ENCODE measurements at places on chromosomes 7 and 10.

DNA sequence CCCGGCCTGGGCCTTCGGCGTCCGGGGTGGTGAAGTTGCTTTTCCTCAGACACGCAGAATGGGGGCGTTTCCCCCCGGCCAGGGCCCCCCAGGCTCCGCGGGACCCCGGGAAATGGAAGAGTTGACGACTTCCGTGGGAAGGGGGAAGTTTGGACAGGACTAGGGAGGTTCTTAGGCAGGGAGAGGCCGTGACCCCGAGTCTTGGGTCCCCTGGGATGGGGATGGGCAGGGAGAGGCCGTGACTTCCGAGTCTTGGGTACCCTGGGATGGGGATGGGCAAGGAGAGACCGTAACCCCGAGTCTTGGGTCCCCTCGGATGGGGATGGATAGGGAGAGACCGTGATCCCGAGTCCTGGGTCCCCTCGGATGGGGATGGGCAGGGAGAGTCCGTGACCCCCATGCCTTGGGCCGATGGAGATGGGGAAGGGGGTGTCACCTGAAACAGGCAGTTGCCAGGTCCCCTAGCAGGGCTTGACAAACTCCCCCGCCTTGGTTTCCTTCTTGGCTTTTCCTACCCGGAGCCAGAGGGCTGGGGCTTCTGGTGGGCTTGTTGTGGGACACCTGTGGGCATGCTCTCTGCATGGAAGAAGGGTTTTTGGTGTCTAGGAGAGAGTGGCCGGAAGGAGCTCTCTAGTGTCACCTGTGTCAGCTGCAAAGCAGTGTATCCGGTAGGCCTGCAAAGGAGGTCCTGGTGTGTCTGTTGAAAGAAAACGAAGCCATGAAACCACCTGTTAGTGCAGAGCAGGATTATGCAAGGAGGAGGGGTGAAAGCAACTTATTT lies 1.1 kb downstream of the TRRAP start:
- H3K27me3 ChIP-seq, result no peaks in the 10 kb centered on the region
- peak; percentile 8 for DNase-seq
- peak overlapping the region; percentile 94 for H3K27ac ChIP-seq
- H3K36me3 ChIP-seq, result peaks cover 27% of the 10 kb centered on the region

GRCh38 chr10:129259128-129259815 lies 207.8 kb upstream of the MGMT start:
- H3K4me1 ChIP-seq, result no peaks in the 10 kb centered on the region
- no peaks in the 10 kb centered on the region for H3K36me3 ChIP-seq
- no peak for DNase-seq

DNA sequence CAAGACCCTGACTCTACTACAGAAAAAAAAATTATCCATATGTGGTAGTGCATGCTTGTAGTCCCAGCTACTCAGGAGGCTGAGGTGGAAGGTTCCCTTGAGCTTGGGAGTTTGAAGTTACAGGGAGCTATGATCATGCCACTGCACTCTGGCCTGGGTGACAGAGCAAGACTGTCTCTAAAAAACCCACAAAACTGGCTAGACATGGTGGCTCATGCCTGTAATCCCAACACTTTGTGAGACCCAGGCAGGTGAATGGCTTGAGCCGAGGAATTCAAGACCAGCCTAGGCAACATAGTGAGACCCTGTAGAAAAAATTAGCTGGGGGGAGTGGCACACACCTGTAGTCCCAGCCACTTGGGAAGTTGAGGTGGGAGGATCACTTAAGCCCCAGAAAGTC lies 32.9 kb upstream of the CHST3 start:
- H3K36me3 ChIP-seq, result no peaks in the 10 kb centered on the region
- H3K27me3 ChIP-seq, result no peaks in the 10 kb centered on the region
- H3K4me1 ChIP-seq, result no peaks in the 10 kb centered on the region
- no peak for DNase-seq
- H3K27ac ChIP-seq, result no peak overlapping the region
- no peak overlapping the region for H3K4me3 ChIP-seq

DNA sequence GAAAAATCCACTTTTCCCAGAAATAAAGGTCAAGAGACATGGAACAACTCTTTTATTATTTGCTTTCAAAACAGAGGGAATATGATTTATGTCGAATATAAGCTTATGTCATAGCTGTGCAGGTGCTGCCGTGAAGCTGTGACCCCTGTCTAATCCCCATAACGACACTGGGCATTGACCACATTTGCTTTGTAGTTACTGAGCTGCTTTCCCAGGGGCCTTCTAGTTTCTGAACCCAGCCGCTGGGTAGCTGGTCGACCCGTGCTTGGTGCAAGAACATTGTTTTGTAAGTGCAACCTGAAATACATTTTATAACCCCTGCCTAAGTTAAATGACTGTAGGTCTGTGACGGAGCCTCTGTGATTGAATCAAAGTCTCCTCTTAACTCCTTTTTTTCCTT lies 144.9 kb upstream of the HDAC9 start:
- DNase-seq, result no peak
- H3K4me3 ChIP-seq, result no peak overlapping the region
- H3K4me1 ChIP-seq, result peaks cover 15% of the 10 kb centered on the region
- H3K27ac ChIP-seq, result no peak overlapping the region
- no peaks in the 10 kb centered on the region for H3K36me3 ChIP-seq

DNA sequence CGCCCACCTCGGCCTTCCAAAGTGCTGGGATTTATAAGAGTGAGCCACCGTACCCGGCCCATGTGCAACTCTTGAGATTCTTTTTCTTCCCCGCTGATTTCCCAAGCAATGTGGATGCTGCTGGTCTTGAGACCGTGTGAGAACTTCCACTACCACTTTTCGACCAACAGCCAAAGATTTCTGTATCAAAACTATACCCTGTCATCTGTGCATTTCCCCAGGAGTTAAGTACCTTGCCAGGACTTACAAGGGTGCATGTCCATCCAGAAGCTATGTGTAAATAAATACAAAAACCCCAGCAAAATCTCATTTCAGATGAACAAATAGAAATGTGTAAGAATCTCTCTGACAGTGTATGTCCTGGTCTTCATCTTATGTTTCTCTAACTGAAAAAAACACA lies 9.9 kb upstream of the GALNT11 start:
- H3K36me3 ChIP-seq, result no peaks in the 10 kb centered on the region
- DNase-seq, result no peak
- H3K27me3 ChIP-seq, result no peaks in the 10 kb centered on the region
- no peak overlapping the region for H3K4me3 ChIP-seq
- H3K4me1 ChIP-seq, result no peaks in the 10 kb centered on the region
- no peak overlapping the region for H3K27ac ChIP-seq

- DNase-seq, result no peak
- no peaks in the 10 kb centered on the region for H3K27me3 ChIP-seq
- H3K4me1 ChIP-seq, result no peaks in the 10 kb centered on the region
- H3K4me3 ChIP-seq, result no peak overlapping the region
- H3K36me3 ChIP-seq, result no peaks in the 10 kb centered on the region
- H3K27ac ChIP-seq, result no peak overlapping the region
These were observed 23.4 kb upstream of the ARID5B start for GRCh38 chr10:61877887-61878739.

DNA sequence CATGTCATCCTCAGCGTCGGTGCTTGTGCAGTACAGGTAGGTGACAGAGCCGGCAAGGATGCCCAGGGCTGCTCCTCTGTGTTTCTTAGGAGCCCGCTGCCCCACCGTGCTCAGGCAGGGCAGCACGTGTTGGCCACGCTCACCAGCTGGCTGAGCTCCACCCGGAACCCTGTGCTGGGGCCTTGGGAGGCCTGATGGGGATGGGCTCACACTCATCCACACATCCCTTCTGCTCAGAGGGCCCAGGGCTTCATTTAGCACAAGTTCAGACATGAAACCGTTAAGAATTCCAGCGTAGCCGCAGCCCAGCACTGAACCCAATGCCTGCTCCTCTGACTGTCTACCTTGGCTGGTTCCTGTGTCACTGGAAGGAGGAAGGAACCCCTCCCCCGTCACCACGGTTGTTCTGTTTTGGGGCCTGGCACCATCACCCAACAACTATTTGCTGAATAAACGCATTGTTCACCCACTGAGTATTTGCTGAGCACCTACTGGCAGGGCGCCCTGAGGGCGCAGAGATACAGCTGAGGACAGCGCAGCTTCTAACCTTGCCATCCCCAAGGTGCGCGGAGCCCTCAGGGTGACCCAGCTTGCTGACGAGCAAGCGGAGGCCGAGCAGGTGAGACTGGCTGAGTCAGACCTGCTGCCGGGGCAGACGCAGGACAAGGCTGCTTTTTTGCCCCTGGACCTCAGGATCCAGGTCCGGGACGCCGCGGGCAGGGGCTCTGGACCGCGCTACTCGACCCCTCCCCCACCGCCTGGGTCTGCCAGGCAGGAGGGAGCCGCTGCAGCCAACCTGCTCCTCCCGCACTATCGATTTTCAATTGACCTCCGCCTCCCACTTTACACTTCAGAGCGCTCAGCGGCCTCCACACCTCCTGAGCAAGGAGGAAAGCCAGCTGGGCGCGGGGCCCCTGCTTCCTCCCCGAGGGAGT lies 50.6 kb upstream of the RET start:
- H3K27ac ChIP-seq, result no peak overlapping the region
- no peaks in the 10 kb centered on the region for H3K36me3 ChIP-seq
- no peak for DNase-seq

GRCh38 chr7:94055963-94056362 lies 51.8 kb upstream of the BET1 start:
- H3K4me1 ChIP-seq, result peaks cover 24% of the 10 kb centered on the region
- H3K36me3 ChIP-seq, result no peaks in the 10 kb centered on the region
- no peak overlapping the region for H3K4me3 ChIP-seq
- H3K27ac ChIP-seq, result no peak overlapping the region

GRCh38 chr7:4661871-4662270 lies 20.2 kb upstream of the FOXK1 start:
- H3K4me1 ChIP-seq, result no peaks in the 10 kb centered on the region
- no peaks in the 10 kb centered on the region for H3K27me3 ChIP-seq
- peak; percentile 59 for DNase-seq
- no peak overlapping the region for H3K27ac ChIP-seq

- DNase-seq, result no peak
- no peaks in the 10 kb centered on the region for H3K36me3 ChIP-seq
- no peaks in the 10 kb centered on the region for H3K4me1 ChIP-seq
These were observed 469.8 kb downstream of the KIF20B start for GRCh38 chr10:90171014-90171722.

DNA sequence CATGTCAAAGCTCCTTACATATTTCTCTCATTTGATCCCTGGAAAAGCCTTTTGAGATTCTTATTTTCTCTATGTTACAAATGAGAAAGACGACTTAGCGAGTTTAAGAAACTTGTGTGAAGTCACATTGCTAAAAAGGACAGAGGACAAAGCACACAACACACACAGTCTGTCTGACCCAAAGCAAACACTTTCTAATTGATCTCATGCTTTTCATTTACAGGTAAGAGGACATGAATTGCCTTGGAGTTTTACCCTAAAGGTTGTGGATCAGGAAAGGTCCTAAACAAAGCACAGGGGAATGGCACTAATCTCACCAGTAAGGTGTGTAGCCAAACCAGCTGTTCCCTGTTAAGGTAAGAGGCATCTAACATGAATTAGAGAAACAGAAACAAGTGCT lies 18.7 kb downstream of the SLC35G1 start:
- no peaks in the 10 kb centered on the region for H3K27me3 ChIP-seq
- H3K4me1 ChIP-seq, result peaks cover 5% of the 10 kb centered on the region
- H3K27ac ChIP-seq, result no peak overlapping the region

DNA sequence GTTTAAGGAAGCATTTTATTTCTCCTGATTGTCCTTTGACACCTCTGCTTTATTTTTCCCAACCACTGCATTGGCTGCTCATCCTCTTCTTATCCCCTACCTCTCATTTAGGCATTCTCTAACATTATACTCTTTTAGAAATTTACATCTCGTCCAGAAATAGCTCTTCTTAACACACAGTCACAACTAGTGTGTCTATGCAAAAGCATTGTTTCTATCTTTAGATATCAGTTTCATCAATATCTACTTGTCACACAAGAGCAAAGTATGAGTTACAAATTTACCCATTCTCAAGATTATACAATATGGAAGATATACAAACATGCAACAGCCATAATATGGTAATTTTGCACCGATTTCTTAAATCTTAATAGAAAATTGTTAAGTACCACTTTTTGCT lies 35.7 kb upstream of the MDFIC start:
- no peak overlapping the region for H3K4me3 ChIP-seq
- H3K4me1 ChIP-seq, result no peaks in the 10 kb centered on the region
- no peak overlapping the region for H3K27ac ChIP-seq
- H3K27me3 ChIP-seq, result no peaks in the 10 kb centered on the region
- no peaks in the 10 kb centered on the region for H3K36me3 ChIP-seq
- DNase-seq, result no peak

DNA sequence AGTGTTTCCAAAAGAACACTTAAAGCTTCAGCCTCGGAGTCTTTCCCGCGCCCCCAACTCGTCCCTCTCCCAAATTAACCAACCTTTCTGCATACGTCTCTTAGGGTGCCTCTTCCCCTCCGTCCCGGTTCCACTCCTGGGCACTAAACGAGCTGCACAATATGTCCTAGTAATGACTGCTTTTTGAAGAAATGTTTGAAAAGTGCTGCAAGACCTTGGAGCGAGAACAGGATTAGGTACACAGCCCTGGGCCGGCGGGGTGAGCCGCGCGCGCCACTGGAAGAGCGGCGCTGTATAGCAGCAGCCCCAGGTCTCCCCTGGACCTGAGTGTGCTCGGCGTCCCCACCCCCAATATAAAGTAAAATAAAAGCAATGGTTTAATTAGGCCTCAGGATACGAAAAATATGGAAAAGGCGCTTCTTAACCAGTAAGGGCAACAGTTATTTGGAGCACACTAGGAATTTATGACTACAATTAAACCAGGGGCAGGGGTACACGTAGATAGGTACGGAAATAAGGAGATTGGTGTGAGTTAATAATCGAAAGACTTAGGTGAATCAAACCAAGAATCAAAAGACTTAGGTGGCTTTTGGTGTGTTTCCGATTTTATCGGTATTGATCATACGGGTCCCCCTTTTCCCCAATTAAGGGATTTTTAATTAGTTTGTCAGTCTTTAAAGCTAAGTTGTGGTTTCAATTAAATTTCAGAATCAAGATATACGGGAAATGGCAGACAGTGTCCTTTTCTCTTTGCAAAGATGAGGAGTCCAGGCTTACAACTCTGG lies 1.9 kb downstream of the TET1 start:
- H3K27me3 ChIP-seq, result no peaks in the 10 kb centered on the region
- peak overlapping the region; percentile 81 for H3K27ac ChIP-seq
- peaks cover 17% of the 10 kb centered on the region for H3K4me1 ChIP-seq
- H3K4me3 ChIP-seq, result peak overlapping the region; percentile 94

- H3K4me3 ChIP-seq, result no peak overlapping the region
- no peaks in the 10 kb centered on the region for H3K4me1 ChIP-seq
- peak; percentile 80 for DNase-seq
- no peaks in the 10 kb centered on the region for H3K27me3 ChIP-seq
These were observed 180.7 kb upstream of the PRSS1 start for GRCh38 chr7:142568435-142569097.

- H3K27ac ChIP-seq, result no peak overlapping the region
- peaks cover 24% of the 10 kb centered on the region for H3K4me1 ChIP-seq
- DNase-seq, result no peak
- no peaks in the 10 kb centered on the region for H3K27me3 ChIP-seq
- no peak overlapping the region for H3K4me3 ChIP-seq
These were observed 25.6 kb downstream of the CCDC3 start for GRCh38 chr10:12975906-12976305.

DNA sequence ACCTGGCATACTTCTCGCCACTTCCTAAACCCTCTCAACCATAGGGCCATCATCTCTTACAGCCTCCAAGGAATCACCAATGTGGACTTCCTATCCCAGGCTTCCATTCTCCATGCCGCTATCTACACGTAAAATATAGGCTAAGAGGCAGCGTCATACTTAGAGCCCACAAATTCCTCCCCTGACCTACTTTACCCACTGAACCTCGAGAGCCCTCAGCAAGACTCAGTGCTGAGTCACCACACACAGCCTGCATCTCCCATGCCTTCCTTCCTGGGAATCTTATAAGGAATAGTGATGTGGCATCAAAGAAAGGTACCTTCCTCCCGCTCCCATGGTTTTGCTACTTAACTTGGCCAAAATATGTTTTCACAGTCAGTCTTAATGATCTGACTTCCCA lies 435.6 kb upstream of the NFE2L3 start:
- peaks cover 8% of the 10 kb centered on the region for H3K4me1 ChIP-seq
- H3K4me3 ChIP-seq, result no peak overlapping the region
- H3K27ac ChIP-seq, result no peak overlapping the region
